ENCODE measurements at places on chromosomes 16 and 17.

GRCh38 chr17:51425773-51426172, 165.4 kb downstream of the UTP18 start:
- DNase-seq: no peak

GRCh38 chr16:35909351-35909954, 2450.0 kb downstream of the TP53TG3F start:
- DNase-seq: no peak

GRCh38 chr17:21353326-21354010, 22.7 kb upstream of the KCNJ12 start:
- no peak for DNase-seq

GRCh38 chr17:8954339-8954738, 11.2 kb downstream of the PIK3R5 start:
- no peak for DNase-seq

DNA sequence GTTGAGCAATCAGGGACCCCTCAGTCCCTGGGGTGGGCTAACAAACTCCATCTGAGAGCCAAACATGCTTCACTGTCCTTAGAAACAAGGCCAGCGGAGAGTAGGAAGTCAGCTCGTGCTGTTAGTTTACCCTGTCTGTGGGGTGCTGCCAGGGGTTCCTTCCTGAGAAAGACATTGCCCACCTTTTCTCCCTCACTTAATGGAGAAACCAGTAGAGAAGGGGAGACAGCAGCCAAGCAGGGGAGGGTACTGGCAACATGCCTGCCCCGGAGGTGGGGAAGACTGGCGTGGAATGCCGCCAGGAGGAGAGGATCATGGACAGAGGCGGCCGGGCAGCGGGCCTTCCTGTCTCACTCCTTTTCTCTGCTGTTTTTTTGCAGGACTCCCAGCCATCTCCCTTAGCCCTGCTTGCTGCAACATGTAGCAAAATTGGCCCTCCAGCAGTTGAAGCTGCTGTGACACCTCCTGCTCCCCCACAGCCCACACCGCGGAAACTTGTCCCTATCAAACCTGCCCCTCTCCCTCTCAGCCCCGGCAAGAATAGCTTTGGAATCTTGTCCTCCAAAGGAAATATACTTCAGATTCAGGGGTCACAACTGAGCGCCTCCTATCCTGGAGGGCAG, 19.9 kb downstream of the SP2 start:
- DNase-seq: no peak

DNA sequence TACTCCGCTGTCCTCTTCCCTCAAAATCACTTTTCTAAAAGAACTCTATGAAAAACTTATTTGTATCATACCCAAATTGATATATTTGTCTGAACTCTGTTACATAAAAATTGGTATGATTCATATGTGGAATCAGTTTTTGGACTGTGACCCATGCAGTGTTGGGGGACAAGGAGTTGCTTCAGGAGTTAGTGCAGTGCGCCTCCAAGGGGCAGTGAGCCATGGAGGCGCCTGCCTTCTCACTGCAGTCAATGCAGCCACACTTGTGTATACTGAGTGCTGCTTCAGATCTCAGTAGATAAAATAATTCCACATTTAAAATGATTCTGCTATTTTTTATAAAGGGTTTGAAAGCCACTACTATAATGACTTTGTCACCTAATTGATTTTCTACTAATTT, 32.5 kb downstream of the DGKE start:
- no peak for DNase-seq

GRCh38 chr17:16282522-16282921, 65.5 kb downstream of the PIGL start:
- DNase-seq: no peak

DNA sequence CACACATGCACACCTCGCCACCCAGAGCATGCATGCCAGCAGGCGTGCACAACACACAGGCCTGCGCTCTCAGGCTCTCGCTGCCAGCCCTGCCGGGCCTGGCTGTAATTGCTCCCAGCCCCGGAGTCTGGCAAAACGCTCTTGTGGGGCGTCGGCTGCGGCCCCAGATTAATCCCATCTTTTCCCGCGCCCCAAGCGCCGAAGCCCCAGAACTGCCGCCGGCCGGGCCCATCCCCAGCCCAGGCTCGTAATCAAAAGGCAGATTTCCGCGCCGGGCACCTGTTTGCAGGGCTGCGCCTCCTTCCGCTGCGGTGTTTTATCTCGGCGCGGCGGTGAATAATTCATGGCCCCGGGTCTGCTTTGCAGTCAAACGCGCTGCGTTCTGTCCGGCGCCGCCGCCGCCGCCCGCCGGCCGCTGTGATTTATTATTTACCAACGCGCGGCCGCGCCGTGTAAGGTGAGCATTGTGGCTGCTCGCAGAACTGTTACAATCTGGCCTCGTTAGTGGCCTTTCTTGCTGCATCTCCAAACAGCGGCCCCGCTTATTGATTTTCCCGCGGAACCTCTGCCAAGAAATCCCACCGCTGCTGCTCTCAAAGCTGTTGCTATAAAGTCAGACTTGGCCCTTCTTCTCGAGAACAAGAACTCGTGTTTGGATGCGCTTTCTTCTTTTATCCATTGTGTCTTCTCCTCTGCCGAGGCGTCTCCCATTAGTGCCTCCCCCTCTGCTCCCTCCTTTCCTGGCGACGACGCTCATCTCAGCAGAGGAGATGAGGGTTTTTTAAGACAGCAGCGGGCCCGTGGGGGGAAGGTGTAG, 126.1 kb downstream of the IRX5 start:
- no peak for DNase-seq

DNA sequence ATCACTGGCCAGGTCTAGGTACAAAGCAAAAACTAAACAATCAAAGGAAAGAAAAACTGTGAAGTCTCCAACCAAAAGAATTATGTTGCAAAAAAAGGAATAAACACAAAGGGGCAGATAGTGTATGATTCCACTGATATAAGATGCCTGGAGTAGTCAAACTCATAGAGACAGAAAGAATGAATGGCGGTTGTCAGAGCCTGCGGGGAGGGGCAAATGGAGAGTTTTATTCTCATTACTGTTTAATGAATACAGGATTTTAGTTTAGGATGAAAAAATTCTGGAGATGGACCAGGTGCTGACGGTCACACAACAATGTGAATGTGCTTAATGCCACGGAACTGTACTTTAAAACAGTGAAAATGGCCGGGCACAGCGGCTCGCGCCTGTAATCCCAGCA, 20.7 kb downstream of the STAT5B start:
- no peak for DNase-seq

DNA sequence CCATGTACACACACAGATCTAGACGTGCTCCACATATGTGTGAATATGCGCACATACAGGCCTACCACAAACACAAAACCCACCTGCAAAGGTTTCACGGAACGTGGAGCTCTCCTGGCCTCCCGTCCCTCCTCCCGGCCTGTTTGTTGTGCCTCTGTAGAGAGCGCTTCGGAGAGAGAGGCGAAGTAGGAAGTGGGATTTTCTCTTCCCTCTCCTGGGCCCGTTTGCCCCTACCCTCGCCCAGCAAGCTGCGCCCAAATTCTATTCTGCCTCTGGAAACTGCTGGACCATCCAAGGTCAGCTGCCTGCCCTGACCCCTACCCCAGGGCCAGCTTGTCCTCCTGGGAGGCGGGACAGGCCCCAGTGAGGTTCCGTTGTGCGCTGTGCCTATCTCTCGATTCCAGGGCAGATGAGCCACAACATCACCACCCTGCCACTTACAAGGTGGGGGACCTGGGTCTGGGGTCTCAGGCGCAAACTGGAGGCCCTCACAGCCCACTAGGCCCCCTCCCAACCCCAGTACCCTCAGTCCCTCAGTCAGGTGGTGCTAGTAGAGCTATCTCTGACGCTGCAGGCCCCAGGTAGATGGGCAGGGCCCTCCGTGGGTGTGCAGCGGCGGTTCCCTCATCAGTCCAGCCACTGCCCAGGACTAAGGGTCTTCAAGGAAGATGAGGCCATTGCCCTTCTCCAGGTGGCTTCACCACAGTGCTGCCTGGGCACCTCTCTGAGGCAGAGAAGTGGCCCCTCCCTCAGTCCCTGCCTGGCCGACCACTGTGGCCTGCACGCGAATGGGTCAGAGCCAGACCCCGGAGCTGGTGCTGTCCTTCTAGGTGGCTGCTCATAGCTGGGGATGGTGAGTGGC, 54.2 kb downstream of the BEAN1 start:
- DNase-seq: no peak

DNA sequence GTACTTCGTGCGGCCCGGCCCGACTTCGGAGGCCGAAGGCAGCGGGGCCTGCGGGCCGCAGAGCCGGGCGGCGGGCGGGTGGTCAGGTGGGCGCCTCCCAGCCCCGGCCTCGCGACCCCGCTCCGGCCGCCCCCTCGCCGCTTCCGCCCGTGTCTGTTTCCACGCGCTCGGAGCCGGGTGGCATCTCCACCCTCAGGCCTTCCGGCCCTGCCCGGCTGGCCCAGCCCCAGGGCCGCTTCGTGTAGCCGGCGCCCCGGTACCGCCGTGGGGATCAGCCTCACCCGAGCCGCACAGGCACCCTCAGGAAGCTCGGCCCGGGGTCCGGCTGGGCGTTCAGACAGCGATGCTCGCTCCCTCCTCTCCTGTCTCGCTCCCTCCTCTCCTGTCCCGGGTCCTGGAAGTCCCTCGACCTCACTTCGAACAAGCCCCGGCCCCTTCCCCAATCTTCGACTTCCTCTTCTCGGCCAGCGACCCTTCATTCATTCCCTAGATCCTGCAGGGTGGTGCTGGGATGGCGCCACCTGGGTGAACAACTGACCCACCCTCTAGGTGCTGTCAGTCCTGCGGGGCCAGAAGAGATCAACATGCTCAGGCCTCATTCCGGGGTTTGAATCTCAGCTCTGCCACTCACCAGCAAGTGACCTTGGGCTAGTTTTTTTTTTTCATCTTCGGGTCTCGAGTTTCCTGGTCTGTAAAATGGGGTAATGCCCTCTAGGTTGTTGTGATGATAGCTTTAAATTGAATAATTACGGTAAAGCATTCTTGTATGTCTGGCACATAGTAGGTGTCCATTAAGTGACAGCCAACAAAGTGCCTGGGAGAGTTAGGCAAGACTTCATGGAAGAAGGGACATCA, 610 bp downstream of the VPS4A start:
- DNase-seq: no peak

- no peak for DNase-seq
Observed at GRCh38 chr17:40547785-40548478, 17.3 kb downstream of the CCR7 start.

GRCh38 chr16:67104845-67105244, 4.9 kb upstream of the PHAF1 start:
- no peak for DNase-seq

GRCh38 chr17:50977487-50978159, 111.5 kb upstream of the TOB1 start:
- DNase-seq: no peak

DNA sequence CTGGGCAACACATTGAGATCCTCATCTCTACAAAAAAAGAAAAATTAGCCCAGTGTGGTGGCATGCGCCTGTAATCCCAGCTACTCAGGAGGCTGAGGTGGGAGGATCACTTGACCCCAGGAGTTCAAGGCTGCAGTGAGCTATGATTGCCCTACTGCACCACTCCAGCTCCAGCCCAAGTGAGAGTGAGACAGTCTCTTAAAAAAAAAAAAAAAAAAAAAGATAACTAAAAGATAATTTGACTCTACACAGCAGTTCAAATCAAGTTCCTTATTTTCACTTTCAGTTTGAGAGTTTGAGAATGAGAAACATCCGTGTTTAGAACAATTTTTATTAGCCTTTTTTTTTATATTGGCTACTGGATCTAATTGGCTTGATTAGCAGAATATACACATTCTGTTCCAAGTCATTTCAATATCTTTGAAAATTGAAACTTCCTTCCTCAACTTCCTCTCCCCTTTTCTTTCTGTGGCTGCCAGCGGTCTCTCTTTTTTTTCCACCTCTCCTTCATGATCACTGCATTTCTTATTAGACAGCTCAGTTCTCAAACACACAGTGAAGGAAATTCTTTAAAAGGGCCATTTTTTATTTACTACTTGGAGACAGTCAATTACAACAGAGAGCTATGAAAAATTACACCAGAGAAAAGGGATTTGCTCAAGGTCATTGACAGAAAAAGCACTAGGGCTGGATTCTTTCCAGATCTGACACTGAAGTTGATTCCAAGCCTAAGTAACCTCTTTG, 4.5 kb upstream of the ACSF2 start:
- DNase-seq: no peak

GRCh38 chr16:3193221-3194212, 5.5 kb downstream of the OR1F1 start:
- no peak for DNase-seq

DNA sequence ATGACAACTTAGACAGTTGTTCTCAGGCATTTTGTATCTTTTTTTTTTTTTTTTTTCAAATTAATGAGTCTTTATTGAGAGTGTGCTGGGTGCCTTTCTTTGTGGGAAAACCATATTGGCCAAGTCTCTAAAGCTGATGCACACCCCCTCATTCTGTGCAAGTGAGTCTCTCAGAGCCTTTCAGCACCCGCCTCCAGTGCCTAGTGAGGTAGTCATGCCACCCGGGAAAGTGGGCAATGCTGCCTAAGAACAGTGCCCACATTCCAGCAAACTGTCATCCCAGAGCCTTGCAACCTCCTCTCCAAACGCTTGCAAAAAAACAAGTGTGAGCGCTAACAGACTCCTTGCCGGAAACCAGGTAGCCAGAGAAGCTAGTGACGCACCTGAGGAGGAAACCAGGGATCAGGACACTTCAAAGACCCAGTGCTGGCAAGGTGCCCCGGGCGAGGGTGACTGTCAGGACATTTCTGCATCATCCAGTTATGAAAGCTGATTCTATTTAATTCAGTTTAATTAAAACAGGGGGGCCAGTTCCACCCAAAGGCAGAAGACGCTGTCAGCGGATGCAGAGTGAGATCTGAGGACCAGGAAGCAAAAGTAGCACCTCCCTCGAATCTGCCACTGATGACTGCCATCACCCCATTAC, 34.9 kb downstream of the SMARCE1 start:
- no peak for DNase-seq
